ENCODE measurements at places on chromosomes 6 and 20. TPM values are rescaled to one million over a fixed set of nuclear protein-coding genes. Genes with fewer than 3 reads are reported as not detected.

C6orf52 gene
- 1.2 TPM for total RNA-seq

TRIM15 gene
- 51.4 TPM for total RNA-seq

EEF1A2 gene
- total RNA-seq = 2.7 TPM

TFAP2C gene
- total RNA-seq = 0.75 TPM

COX4I2 gene
- 0.63 TPM for total RNA-seq

EDN3 gene
- total RNA-seq = 34.3 TPM

THBD gene
- 5.9 TPM for total RNA-seq

PEDS1 gene
- 34.3 TPM for total RNA-seq

PKIB gene
- 214 TPM for total RNA-seq

RAET1G gene
- total RNA-seq = not detected

TNF gene
- total RNA-seq = 1.7 TPM

SLC17A2 gene
- not detected for total RNA-seq

HLA-DMB gene
- 22.8 TPM for total RNA-seq

HTR1B gene
- 0.19 TPM for total RNA-seq

GSTA2 gene
- 0.29 TPM for total RNA-seq

CAGE1 gene
- total RNA-seq = not detected

KHDRBS2 gene
- total RNA-seq = 2.9 TPM

KCNS1 gene
- 0.09 TPM for total RNA-seq

GSTA3 gene
- total RNA-seq = not detected

SMPDL3A gene
- 81.7 TPM for total RNA-seq

MICA gene
- 24.2 TPM for total RNA-seq

PRR18 gene
- total RNA-seq = not detected

FAM209B gene
- total RNA-seq = not detected

BMP2 gene
- 46.1 TPM for total RNA-seq

COL10A1 gene
- not detected for total RNA-seq

WFDC10B gene
- total RNA-seq = not detected

ACTL10 gene
- total RNA-seq = 4.2 TPM

BACH2 gene
- total RNA-seq = 1.2 TPM

VSTM2L gene
- total RNA-seq = 2.6 TPM

GPR63 gene
- total RNA-seq = 1.5 TPM

CTCFL gene
- not detected for total RNA-seq

GDAP1L1 gene
- total RNA-seq = not detected

VSX1 gene
- not detected for total RNA-seq

C6orf15 gene
- not detected for total RNA-seq

CGA gene
- total RNA-seq = not detected

C2 gene
- 17.9 TPM for total RNA-seq

ABHD16B gene
- total RNA-seq = not detected

MDN1 gene
- total RNA-seq = 37.8 TPM

BPIFB2 gene
- not detected for total RNA-seq

PGM3 gene
- 37.6 TPM for total RNA-seq

SPEF1 gene
- total RNA-seq = not detected

GJA1 gene
- 5.1 TPM for total RNA-seq

LINC00237 gene
- not detected for total RNA-seq
